Stimulated activated CD8-positive, alpha-beta memory T cell treated with anti-CD3 and anti-CD28 coated beads, Interleukin-15, amount 100 ng/mL, for 24 hours (primary cell): ENCODE measurements at places on chromosomes 2 and 18.

GRCh38 chr2:106972782-106973181 is 86.8 kb upstream of the ST6GAL2 start:
- DNase-seq, result no peak

GRCh38 chr18:54233747-54234146 is 9.3 kb upstream of the MBD2 start:
- DNase-seq, result no peak

GRCh38 chr2:109117780-109118179 is 11.2 kb upstream of the SH3RF3 start:
- no peak for DNase-seq

DNA sequence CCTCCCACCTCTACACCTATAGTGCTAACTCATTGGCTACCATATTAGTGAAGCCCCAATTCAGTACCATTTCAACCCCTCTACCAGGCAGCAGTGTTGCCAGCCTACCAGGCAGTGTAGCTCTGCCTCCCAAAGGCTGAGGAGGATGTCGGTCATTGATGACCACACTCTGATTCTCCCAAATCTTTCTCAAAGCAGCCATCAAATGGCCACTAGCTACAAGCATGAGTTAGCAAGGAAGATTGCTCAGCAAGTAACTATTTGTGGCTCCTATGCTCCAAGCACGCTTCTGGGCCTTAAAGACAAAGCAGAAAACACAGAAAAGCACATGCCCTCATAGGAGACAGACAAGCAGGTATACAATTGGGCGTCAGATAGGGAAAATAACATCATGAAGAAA is 42.7 kb upstream of the AFF3 start:
- DNase-seq, result no peak

DNA sequence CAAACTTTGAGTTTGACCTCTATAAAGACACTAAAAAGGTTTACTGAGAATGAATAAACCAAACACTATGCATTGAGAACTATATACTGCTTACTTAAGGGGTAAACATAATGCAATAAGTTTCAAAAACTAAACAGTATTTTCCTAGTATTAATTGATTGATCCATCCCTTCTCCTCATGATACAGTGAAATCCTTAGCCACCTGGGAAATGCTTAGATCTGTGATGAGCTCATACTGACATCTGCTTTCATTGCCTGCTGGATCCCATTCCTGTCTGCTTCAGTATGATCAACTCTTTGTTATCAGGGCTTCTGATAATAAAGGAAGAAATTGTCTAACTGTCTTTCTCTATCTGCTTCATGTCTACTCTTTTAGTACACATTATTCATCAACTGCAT is 74.9 kb upstream of the UBE2E3 start:
- no peak for DNase-seq

GRCh38 chr2:23385351-23385747 is 370 bp downstream of the KLHL29 start:
- no peak for DNase-seq

- DNase-seq, result no peak
These were observed 1.8 kb downstream of the SLC4A3 start for GRCh38 chr2:219628986-219629901.

DNA sequence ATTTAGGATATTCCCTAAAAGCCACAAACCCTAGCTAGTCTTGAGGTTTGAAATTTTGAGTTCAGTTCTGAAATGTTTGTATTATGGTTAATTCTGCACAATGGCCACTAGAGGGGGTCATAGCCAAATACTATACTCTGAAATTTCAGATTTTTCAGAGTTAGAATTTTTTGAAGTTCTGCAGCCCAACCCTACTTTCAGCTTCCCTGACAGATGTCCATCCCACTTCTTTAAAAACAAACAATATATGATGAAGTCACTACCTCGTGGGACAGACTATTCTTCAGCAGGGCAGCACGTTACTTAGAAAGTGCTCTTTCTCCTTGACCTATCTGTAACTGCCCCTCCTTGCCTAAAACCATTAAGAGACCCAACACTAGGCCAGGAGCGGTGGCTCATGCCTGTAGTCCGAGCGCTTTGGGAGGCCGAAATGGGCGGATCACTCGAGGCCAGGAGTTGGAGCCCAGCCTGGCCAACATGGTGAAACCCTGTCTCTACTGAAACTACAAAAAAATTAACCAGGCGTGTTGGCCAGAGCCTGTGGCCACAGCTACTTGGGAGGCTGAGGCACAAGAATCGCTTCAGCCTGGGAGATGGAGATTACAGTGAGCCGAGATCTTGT is 48.2 kb upstream of the PAPOLG start:
- no peak for DNase-seq
